ENCODE measurements at places on chromosomes 13 and 19.
A peak's percentile ranks its signal among the peaks of the same experiment; 100 is the strongest.

GRCh38 chr13:60318186-60318585, 78.8 kb upstream of the TDRD3 start:
- DNase-seq = no peak

DNA sequence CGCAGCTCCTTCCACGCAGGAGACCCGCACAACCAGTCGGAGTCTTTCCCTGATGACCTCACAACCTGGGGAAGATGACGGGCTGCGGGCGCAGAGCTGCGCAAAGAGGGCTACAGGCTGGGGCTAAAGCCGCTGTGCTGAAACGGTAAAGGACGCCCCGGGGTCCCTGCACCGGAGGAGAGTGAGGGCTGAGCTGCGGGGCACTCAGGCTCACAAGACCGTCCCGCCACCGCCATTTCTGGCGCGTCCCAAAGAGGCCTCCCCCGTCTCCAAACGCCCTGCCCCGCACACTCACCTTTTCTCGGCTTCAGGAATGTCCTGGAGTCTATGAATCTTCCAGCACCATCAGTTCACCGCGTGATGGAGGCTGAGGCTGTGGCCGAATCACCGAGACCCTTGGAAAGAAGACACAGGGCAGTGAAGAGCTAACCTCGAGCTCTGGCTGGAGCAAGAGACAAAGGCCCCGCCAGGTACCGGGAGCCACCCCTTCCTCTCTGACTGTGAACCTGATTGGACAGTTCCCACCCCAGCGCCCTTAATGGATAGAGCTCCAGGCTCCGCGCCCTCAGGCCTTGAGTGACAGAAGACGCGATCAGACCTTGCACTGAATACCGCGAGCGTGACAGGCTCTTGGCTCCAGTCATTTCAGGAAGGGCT, 41.8 kb upstream of the ZNF429 start:
- peak; percentile 27 for DNase-seq

GRCh38 chr19:47049307-47049700, 880 bp upstream of the TMEM160 start:
- DNase-seq = no peak

GRCh38 chr13:110356362-110356761, 49.3 kb downstream of the COL4A2 start:
- DNase-seq = no peak

GRCh38 chr13:79989217-79989661, 351.7 kb downstream of the SPRY2 start:
- no peak for DNase-seq

GRCh38 chr19:23365222-23365621, 30.0 kb downstream of the ZNF91 start:
- DNase-seq = no peak

GRCh38 chr19:29015569-29015968, 197.4 kb downstream of the UQCRFS1 start:
- DNase-seq = no peak

GRCh38 chr19:55091126-55091910, 15.6 kb downstream of the EPS8L1 start:
- no peak for DNase-seq

DNA sequence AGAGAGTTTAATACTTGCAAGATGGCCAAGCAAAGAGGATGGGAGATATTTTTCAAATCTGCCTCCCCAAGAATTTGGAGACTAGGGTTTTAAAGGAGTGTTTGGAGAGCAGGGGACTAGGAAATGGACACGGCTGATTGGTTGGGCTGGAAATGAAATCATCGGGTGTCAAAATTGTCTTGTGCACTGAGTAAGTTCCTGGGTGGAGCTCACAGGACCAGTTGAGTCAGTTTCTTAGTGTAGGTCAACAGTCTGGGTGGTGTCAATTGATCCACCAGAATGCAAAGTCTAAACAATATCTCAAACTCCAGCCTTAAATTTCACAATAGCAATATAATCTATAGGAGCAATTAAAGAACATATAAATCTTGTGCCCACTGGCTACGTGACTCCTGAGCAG, 23.0 kb upstream of the CEACAM4 start:
- no peak for DNase-seq

GRCh38 chr19:48772503-48772953, 17.2 kb downstream of the FGF21 start:
- DNase-seq = no peak

GRCh38 chr13:31044364-31045285, 112.2 kb downstream of the TEX26 start:
- DNase-seq = peak; percentile 73

DNA sequence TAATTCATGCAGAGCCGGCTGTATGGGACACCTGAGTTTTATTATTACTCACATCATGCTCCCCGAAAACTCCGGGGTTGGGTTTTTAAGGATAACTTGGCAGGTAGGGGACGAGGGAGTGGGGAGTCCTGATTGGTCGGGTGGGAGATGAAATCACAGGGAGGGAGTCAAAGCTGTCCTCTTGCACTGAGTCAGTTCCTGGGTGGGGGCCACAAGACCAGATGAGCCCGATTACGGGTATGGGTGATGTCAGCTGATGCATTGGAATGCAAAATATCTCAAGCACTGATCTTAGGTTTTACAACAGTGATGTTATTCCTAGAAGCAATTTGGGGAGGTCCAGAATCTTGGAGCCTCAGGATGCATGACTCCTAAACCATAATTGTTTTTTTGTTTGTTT, 18.6 kb upstream of the COG3 start:
- DNase-seq = no peak

GRCh38 chr13:47126432-47126831, 229.6 kb upstream of the HTR2A start:
- DNase-seq = no peak

DNA sequence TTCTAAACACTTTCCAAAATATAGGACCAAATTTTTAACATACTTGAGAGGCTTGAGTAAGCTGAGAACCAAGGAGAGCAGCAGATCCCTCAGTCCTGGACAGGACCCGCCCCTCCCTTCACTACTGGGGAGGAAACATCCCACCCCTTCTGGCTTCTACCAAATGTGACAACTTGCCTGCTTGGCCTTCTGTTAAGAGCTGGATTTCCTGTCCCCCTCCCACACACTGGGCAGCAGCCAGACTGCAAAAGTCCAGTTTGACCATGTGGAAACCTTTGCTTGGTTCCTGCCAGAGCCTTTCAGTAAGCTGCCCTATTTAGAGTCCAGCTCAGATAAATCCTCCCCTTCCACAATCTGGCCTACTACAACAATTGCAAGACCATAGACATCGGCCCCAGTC, 84.3 kb downstream of the FGF14 start:
- no peak for DNase-seq

- DNase-seq = no peak
Measured at GRCh38 chr19:18840288-18841267, 8.8 kb downstream of the UPF1 start.

- no peak for DNase-seq
Measured at GRCh38 chr19:2042485-2043250, 8.4 kb downstream of the MKNK2 start.

GRCh38 chr19:29668746-29669609, 3.7 kb downstream of the PLEKHF1 start:
- DNase-seq = no peak

DNA sequence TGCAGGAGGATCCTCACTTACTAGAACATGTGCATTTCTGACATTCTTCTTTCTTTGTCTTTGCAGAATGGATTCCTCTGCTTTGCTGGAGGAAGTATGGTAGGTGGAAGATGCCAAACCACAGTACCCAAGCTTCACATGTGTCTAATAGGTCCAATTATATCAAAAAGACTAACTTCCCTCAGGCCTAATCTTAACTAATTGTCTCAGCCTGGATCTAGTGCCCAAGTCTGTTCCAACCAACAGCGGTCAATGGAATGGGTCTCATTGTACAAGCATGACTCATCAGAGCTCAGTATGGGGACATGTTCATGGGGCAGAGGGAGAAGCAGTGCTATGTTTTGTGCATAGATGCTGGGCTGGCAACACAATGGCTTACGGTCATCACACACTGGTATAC, 81.6 kb upstream of the CSNK1A1L start:
- no peak for DNase-seq

GRCh38 chr13:112756511-112756966, 66.7 kb downstream of the ATP11A start:
- no peak for DNase-seq

- DNase-seq = no peak
Measured at GRCh38 chr19:57559008-57559403, 657 bp downstream of the ZNF550 start.

- DNase-seq = no peak
Measured at GRCh38 chr13:31037874-31038500, 105.5 kb downstream of the TEX26 start.

DNA sequence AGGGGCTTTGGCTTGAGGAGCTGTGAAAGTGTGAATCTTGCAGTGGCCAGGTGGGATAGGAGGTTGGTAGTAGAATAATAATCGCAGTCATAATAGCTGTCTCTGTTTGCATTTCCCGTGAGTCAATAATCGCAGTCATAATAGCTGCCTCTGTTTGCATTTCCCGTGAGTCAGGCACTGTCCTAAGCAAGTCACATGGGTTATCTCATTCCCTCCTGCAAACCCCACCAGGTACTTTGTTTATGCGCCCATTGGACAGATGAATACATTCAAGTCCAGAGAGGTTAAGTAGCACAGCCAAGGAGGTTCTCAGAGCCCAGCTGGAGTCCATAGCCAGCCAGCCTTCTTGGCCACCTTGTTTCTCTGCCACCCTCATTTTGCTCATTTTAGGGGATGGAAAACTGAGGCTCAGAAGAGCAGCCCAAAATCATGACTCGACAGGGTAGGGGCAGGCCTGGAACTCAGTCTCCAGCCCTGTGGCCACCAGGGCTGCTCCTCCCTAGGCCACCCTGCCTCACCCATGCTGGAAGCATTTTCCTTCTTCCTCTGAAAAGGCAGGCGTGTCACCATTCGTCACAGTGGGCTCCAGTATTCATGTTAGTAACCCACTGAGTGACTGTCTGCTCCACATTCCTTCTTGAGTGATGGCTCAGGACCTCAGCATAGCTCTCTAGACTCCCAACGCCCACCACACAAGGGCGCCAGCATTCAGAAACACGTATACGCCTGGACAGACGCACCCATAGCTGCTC, 206.2 kb downstream of the URI1 start:
- no peak for DNase-seq

GRCh38 chr19:33524024-33524664, 2.6 kb upstream of the PEPD start:
- no peak for DNase-seq

All from CD4-positive, alpha-beta T cell treated with Interleukin-15 for 1 hour (primary cell).